ENCODE measurements at places on chromosomes 5 and 9. TPM values are rescaled to one million over a fixed set of nuclear protein-coding genes. Genes with fewer than 3 reads are reported as not detected.

- DNase-seq: peak; percentile 40
Measured at GRCh38 chr5:55650386-55650785, 61.7 kb downstream of the SLC38A9 start.

- DNase-seq: peak; percentile 36
Measured at GRCh38 chr9:136339173-136339957, 12.0 kb downstream of the GPSM1 start.

The CLTA gene
- total RNA-seq: 275 TPM

The CD274 gene
- total RNA-seq: 4.9 TPM

Measured in RPMI7951 (cell line).